ENCODE measurements at places on chromosomes 3 and 15. TPM values are rescaled to one million over a fixed set of nuclear protein-coding genes. Genes with fewer than 3 reads are reported as not detected.

- H3K36me3 ChIP-seq = no peaks in the 10 kb centered on the region
- H3K4me3 ChIP-seq = no peak overlapping the region
- no peak for DNase-seq
- no peaks in the 10 kb centered on the region for H3K4me1 ChIP-seq
Measured at GRCh38 chr15:92033314-92033713, 179.8 kb downstream of the SLCO3A1 start.

DNA sequence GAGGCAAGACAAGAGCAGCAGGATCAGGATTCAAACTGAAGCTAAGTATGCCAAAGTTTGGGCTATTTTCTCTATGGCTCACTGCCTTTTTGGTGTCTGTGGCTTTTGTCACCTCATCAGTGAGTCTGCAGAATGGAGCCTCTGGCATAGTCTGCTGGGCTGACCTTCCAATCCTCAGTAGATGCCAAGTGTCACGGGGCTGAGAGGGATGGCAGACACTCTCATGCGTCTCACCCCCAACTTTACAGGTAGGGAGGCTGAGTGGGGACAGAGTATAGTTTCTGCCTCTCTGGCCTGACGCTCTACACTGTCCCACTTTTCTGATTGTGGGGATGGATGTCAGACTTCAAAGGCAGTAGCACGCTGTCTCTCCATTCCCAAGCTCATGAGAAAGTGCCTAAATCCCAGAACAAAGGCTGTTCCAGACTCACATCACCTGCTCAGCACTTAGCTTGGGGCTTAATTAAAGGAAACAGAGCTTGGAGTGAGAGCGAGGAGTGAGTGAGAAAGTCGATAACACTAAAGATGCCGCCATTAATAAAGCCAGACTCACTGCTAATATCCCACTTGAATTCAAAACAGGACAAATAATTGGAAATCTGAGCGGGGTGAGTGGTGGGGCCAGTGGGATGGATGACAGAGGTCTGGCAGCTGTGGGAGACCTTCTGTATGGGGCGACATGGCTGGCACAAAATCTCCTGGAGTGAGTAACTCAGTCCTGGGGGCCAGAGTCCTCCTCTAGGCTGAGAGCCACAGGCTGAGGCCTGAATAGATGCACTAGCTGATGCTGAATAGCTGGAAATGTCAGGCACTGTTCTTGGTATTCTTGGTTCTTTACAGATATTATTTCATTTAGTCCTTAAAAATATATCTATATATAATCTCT, 78.4 kb upstream of the MRPS22 start:
- H3K27me3 ChIP-seq = no peaks in the 10 kb centered on the region
- no peaks in the 10 kb centered on the region for H3K36me3 ChIP-seq
- H3K4me3 ChIP-seq = no peak overlapping the region
- no peak overlapping the region for H3K27ac ChIP-seq
- no peak for DNase-seq

Gene REC114
- not detected for total RNA-seq

DNA sequence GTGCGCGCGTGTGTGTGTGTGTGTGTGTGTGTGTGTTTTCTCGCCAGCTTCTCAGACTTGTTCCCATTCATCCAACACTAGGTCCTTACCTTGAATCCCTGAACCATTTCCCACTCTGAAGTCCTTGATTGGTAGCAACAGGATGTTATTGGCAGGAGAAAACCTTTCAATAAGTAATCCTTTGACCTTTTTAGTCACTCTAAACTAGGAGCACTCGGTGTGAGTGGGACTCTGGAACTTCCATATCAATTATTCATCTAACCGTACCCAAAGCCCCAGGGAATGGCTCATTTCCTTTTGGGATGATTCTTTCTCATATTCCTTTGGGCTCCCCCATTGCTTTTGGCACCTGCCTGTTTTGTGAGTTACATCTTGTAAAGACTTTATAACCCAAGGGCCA, 140.2 kb upstream of the SPRED1 start:
- no peaks in the 10 kb centered on the region for H3K27me3 ChIP-seq
- no peaks in the 10 kb centered on the region for H3K4me1 ChIP-seq
- no peak overlapping the region for H3K27ac ChIP-seq
- no peaks in the 10 kb centered on the region for H3K36me3 ChIP-seq
- H3K4me3 ChIP-seq = no peak overlapping the region

DNA sequence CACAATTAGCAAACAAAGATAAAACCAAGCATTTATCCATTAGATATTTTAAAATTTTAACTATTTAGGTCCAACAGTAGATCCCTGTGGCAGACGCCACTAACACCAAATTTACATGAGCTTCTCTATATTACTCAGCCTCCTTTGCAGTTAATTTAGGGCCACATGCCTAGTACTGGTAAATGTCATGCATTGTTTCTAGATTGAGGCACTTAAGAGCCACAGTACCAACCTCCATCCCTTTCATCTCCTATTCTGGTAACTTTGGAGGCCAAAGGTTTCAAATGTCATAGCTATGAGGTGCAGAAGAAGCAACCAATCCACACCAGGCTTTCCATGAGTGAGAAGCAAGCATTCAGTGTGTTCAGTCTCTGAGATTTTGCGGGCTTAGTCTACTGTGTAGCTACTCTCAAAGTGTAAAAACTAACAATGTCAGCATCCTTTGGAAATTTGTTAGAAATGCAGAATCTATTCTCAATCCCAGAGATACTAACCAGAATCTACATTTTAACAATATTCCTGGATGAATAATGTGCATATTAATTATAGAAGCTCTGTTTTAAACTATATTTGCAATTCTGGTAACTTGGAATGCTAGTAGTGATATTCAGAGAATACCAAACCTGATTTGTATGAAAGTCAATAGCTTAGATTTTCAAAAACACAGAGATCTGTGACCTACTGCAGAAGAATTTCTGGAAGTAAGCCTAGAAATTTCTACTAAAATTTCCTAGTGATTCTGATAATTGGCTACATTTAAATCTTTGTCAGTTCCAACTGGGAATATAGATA, 206.3 kb upstream of the CD96 start:
- no peaks in the 10 kb centered on the region for H3K27me3 ChIP-seq
- H3K27ac ChIP-seq = no peak overlapping the region
- H3K4me3 ChIP-seq = no peak overlapping the region

GRCh38 chr3:10515396-10515795, 10.0 kb upstream of the ATP2B2 start:
- H3K27me3 ChIP-seq = no peaks in the 10 kb centered on the region
- H3K36me3 ChIP-seq = no peaks in the 10 kb centered on the region
- no peak overlapping the region for H3K4me3 ChIP-seq
- H3K4me1 ChIP-seq = no peaks in the 10 kb centered on the region
